ENCODE measurements at places on chromosomes 1 and 21.

DNA sequence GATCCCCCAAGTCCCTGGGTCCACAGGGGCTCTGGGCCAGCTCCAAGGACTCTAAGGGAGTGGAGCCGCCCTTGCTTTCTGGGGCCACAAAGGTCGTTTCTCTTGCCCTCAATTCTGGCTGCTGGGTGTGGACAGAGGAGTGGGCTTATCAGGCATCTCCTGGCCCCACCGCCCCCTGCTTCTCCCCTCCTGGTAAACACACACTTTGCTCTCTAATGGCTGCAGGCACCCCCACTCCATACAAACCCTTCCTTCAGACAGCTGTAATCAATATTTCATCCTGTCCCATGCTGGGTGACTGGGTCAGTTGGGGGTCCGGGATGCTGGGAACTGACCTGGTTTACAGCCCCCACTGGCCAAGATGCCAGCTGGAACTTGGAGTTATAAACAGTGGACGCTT lies 67.5 kb downstream of the PRDM16 start:
- no peak for DNase-seq

DNA sequence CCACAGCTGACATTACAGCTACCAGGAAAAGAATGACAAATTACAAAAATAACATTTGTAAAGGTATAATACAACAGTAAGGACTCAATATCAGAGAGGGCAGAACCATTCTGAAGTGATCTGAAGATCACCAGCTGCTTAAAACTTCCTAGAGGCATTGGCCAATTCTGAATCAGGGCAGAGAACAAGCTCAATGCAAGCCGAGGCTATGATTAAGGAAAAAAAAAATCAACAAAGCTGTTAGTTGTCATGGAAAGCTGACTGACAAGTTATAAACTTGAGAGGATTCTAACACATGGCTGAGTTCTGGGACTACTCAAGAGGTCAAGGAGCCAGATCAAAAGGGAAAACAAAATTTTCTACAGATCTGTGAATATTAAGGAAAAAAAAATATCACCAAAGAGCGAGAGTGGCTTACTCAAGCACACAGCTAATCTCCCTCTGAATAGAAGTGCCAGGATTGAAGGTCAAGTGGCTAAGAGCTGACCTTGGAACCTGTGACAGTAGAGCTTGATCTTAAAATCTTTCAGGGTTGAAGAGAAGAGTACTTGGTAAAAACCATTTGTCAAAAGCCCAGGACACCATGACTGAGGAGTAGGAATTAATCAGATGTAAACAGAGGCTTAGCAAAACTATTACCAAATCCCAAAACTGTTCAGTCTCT lies 383.4 kb downstream of the USP25 start:
- DNase-seq = no peak

- no peak for DNase-seq
Observed at GRCh38 chr21:44049182-44049581, 37.1 kb downstream of the TRAPPC10 start.

GRCh38 chr1:119537966-119538365 lies 31.0 kb downstream of the HSD3B1 start:
- DNase-seq = no peak

DNA sequence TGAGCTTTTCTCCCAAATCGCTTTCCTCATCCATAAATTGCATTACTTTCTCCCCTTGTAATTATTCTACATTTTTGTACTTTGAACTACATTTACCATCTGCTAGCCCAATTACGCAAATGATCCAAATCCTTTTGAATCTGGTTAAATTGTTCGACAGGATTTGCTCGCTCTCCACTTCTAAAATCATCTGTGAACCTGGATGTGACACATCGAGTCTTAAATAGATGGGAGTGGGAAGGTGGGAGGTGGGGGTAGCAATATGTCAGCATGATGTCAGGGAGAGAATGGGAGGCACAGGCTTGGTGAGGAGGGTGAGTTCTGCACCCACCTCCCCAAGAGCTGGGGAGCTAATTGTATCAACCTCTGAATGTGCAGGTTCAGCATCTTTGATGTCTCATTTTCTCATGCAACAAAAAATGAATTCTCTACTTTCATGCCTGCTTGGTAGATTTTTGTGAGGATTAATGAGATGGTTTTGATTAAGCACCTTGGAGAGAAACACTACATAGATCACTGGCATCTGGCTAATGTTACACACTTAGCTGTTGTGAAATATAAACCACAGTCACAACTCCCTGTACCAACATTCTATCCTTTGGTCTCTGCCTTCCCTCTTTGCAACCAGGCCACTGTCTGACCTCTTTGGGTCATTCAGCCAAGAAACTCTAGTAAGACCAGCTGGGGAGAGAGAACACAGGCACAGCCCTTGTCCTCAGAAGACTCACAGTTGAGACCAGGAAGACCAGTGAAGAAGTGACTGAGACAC lies 165.1 kb downstream of the DAB1 start:
- DNase-seq = peak; percentile 3

DNA sequence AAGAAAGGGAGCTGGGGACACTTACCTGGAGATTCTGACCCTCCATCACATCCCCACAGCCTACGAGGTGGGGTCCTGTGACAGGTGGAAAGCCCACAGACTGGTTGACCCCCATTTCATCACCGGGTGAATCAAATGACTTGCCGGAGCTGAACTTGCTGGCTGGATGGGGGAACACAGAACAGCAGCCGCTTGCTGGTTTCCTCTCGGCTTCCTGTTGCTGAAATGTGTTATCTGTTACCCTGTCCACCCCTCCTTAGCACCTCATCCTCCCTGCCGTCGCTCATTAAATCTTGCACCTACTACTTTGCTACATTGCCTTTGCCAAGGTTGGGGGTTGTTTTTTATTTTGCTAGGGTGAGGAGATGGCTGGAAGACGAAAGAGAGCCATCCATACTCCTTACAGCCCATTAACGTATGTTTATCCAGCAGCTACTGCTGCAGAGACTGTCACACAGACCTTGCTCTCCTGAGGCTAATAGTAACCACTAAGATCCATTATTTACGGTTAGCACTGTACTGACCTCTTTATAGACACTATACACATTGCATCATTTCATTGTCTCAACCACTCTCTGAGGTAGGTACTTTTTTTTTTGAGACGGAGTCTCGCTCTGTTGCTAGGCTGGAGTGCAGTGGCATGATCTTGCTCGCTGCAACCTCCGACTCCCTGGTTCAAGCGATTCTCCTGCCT lies 7.0 kb downstream of the PAFAH2 start:
- DNase-seq = no peak

DNA sequence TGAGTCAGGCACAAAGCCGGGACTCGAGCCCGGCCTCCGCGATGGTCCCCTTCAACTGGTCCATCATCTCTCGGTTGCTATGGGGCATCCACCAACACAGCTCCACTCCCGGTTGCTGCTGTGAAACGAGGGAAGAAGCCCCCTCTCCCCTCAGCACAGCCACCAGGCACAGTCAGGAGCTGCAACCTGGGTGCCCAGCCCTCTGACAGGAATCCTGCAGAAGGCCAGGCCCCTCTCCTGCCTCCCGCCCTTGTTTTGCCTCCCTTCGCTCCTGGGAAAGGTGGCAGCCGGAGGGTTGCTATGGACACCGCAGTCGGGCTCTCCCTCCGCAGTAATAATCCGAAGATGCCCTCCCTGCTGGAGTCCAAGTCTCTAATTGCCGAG lies 8.9 kb upstream of the KCNN3 start:
- DNase-seq = no peak

DNA sequence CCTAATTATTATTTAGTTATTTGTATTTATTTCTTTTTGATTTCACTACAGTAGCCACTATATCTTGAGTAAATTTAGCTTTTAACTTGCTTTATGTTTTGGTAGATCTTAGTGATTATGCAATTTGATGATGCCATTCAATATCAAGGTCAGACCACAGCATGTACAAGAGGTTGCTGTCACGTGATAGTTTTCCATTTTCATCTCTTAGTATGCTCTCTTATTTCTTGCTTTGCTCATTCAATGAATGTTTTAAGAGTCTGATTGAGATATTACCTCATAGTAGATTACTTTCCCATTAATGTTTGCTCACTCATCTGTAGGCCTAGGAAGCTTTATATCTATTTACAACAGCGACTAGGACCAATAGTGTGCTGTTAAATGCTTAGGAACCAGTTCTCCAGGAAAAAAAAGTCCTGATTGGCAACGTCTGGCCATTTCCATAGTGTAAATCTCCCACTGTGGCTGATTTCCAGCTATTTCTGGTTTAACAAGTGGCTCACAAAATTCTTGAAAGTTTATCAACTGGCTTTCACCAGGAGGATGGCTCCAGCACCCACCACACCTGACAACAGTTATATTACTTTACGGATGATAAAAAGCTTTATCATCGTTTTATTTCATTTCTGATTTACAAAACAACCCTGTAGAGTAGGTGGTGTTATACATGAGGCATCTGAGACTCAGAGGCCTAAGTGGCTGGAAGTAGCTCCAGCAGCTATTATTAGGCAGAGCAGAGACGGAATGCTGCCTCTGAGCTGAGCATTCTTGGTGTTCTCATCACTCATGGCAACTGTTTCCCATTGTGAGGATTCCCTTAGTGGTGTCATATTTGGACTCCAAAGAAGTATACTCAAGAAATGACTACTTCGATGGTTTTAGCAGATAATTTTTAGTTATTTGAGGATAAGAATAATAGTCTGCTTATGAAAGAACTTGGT lies 235.2 kb downstream of the DISC1 start:
- DNase-seq = peak; percentile 29

GRCh38 chr1:154845174-154845573 lies 24.9 kb downstream of the KCNN3 start:
- no peak for DNase-seq

DNA sequence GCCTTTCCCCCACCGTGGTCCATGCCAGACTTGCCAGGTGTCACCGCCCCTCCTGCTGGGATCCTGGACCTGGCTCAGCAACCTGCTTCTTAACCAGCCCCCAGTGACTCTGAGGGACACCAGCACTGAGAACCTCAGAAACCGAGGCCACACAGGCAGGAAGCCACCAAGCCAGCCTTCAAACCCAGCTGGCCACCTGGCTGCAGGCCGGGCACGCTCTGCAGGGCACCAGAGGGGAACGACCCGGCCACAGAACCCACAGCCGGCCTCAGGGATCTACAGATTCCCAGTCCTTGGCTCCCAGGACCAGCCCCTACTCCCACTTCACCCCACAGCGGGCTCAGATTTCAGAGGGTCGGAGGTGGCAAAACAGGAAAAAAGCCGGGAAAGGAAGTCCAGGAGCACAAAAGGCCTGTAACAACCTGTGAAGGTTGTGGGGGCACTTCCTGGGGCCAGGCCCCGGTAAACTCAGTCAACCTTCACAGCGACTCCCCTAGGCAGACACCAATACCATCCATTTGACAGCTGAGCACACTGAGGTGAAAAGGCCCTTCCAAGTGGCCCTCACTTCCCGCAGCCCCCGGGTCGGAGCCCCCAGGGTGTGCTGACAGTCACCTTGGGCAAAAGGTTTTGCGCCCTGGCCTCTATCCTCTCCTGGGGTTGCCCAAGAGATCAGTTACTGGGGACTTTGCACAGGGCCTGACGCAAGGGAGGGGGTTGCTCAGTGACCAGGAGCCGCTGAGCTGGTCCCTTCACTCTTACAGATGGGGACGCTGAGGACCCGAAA lies 14.1 kb downstream of the RUNX3 start:
- DNase-seq = no peak
